Activated CD4-positive, alpha-beta T cell treated with anti-CD3 and anti-CD28 coated beads for 4 hours (primary cell): ENCODE measurements at places on chromosomes 1 and 21.

- no peak for DNase-seq
These were observed 474.3 kb upstream of the TMPRSS15 start for GRCh38 chr21:18877917-18878316.

DNA sequence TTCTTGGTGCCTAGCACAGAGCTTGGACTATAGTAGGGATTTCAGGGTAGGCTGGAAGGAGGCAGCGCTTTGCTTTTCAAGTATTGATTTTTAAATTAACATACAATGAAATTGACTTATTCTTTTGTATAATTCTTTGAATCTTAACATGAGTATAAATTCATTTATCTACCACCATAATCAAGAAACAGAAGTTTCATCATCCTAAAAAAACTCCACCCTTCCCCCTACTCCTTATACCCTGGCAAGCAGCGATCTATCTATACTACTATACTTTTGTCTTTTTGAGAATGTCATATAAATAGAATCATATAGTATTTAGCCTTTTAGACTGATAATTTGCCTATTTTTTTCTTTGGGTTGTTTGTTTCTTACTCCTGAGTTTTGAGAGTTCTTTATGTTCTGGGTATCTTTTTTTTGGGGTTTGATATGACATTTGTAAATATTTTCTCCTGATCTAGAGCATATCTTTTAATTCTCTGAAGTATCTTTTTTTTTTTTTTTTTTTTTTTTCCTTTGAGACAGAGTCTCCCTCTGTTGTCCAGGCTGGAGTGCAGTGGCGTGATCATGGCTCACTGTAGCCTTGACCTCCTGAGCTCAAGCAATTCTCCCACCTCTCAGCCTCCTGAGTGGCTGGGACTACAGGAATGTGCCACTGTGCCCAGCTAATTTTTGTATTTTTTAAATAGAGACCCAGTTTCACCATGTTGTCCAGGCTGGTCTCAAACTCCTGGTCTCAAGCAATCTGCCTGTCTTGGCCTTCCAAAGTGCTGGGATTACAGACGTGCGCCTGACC, 6.4 kb downstream of the RPS6KC1 start:
- DNase-seq = no peak

DNA sequence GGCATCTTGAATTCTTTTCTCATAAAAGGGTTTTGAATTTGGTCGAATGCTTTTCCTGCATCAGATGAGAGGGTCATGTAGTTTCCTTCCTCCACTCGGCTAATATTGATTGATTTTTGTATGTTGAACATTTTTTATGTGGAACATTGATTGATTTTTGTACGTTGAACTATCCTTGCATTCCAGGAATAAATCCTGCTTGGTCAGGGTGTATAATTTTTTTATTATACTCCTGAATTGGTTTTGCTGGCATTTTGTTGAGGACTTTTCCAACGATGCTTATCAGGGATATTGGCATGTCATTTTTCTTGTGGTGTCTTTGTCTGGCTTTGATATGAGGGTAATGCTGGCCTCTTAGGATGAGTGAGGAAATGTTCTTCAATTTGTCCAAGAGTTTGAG, 8.5 kb downstream of the TMEM240 start:
- no peak for DNase-seq

GRCh38 chr1:92679980-92680379, 104.9 kb downstream of the EVI5 start:
- DNase-seq = no peak

- DNase-seq = no peak
These were observed 28.7 kb upstream of the COL6A2 start for GRCh38 chr21:46069166-46069565.

DNA sequence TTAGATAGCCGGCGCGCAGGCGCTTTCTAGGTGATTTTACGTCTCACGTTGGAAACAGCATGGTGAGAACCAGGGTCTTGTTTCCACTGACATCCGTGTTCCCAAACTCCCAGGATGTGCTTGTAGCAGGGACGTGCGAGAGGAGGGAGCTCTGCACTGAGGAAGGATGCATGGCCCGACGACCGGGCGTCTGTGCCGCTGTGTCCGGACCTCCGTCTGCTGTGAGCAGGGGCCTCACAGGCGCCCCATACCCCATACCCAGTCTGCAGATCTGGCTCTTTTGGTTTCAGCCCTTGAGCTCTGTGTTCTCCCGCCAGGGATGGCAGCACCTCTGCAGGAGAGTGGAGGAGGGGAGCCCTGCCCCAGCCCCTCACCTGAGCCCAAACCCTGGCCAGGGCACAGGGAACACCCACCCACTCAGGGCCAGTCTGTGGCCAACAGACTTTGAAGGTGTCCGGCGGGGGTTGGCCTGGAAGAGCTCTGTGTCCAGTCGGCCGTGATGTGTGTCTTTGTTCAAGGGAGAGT, 67.2 kb upstream of the COL6A1 start:
- DNase-seq = no peak

GRCh38 chr1:68339505-68339904, 107.2 kb upstream of the WLS start:
- no peak for DNase-seq

- DNase-seq = no peak
These were observed 24.4 kb downstream of the ALG14 start for GRCh38 chr1:95048317-95048716.

DNA sequence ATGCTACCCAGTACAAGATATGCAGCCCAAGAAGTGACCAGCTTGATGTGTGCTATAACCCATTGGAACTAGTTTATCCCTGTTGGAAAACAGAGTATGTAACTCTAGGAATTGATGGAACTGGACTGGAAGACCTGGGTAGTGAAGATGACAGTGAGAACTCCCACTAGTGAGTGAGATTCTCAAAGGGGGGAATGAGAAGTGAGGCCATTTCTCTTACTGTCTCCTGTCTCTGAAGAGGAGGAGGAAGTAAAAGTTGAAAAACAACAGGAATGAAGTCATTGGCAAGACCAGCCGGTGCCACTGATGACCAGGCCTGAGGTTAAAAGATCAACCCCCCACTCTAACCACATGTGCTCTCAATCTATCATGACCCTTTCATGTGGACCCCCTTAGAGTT, 20.9 kb downstream of the PLA2G2F start:
- no peak for DNase-seq

- DNase-seq = no peak
These were observed 48.3 kb downstream of the CTTNBP2NL start for GRCh38 chr1:112444269-112444668.

DNA sequence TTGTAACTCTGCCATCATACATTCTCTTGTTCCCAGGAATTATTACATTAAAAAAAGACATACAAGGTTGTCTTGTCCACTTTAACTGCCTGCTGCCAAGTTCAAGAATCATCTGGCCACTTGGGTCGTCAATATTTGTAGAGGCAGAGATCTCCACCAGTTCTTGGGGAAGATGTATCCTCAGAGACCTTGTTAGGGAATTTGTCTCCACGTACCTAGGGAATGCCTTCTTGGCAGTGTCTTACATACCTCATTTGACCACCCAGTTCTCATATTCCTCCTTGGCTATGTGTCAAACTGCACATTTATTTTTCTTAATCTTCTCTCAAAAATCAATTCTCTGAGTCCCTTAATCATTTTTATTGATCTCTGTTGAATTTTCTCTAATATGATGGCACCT, 266.0 kb downstream of the SPATA17 start:
- no peak for DNase-seq

- DNase-seq = no peak
These were observed 78.0 kb upstream of the KCNJ6 start for GRCh38 chr21:37994211-37994610.

DNA sequence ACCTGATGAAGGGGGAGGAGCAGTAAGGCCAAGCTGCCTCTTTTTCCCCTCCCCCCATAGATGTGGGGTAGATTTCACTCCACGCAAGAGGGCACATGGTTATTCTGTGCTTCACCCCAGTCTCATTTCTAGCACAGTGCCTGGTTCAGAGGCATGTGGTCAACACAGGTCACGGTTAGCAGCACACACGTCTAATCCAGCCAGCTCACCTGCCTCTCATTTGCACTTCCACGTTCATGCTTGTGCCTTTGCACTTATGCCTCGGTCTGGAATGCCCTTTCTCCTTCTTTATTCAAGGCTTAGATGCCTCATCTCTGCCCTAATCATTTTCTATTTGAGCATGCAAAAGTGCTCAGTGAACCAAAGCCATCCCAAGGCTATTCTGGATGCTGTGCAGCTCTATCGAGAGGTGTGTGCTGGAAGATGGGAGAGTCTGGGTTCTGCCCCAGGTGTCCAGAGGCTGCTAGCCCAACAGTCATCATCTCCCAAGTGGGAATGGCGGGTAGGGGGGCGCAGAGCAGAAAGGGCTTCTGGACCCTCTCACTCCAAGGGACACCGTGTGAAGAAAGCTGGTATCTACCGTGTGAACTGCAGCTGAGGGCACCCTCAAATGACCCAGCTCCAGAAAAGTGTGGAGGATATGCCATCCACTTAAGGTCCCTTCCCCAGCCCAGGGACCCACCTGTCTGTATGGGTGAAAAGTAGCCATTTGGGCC, 2.1 kb upstream of the A3GALT2 start:
- no peak for DNase-seq

DNA sequence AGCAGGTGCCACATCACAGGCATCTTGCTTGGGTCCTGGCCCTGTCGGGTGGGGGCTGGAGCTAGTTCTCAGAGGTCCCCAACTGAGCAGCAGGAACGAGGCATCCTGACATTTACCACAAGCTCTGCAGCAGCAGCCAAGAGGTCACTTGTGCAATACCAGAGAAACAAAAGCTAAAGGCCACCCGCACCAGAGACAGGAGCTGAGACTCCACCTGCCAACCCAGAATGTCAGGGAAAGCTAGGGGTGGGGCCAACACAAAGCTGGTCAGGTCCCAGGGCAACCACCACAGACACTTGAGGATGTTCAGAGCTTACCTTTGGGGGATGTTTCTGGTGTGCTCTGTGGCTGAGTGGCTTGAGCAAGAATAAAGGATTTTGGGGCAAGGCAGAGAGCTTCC, 13.6 kb upstream of the SYT6 start:
- DNase-seq = no peak
